ENCODE measurements at places on chromosomes 12 and 14.

DNA sequence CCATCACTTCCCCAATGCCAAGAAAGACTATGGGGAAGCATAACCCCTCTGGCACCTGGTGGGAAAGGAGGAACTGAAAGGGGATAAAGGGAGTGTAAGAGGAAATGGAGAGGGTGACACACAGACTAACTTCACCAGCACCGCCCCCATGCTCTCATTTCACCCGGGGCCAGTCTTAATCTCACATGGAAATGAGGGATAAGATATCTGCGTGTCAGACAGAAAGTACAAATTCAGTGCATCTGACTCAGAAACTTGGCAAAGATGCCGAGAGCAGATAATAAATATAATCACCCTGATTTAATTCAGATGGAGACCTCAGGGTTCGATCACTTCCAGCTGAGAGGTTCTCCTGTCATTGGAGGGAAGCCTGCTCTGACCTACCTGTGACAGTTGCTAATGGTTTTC, 191.6 kb downstream of the DUSP6 start:
- peak; percentile 8 for DNase-seq

DNA sequence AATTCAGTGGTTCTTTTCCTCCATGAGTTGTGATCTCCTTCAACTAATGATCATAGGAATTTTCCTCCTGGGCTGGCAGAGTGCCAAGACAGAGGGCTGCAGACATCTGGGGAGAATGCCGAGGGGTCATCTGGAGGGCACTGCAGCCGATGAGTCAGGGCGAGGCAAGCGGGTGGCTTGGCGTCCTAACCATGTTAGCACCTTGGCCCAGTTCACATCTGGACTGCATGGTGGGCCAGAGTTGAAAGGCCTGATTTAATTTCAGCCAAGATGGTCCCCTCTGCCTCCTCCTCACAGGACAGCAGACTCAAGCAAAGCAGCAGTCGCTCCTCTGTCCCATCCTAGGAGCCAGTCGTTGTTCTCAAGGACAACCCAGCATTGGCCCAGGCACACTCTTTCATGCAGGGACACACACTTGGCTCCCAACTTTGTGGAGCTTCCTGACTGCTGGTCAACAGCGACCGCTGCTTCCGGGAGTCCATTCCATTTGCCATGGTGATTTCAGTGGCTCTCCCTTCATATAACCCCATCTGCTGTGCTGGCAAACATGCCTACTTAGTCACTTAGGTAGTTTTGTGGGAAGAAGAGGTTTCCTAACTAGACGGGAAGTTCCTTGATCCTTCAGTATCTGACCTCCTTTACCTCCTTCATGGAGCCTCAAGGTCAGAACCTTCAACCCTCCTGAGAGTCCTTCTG, 161.8 kb downstream of the TTC8 start:
- DNase-seq: no peak

- no peak for DNase-seq
These were observed 32.4 kb downstream of the PLXNC1 start for GRCh38 chr12:94180558-94181296.

DNA sequence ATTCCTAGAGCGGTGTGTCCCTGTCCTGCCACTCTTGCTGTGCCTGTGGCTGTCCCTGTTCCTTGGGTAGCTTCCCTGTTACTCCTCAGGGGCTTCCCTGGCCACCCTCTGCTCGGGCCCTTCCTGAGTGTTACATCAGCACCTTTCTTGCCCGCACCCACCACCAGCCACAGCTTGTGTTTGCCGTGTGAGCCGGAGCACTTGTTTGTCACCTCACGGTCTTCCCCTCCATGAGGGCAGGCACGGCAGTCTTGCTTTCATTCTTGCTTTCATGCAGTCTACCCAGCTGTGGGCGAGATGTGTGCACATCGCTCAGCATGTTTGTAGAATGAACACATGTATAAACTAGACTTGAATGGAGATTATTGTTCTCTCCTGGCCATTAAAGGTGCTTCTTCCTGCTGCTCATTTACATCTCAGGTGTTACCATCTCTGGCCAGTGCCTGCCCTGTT, 42.0 kb downstream of the TRAF3 start:
- DNase-seq: peak; percentile 63

DNA sequence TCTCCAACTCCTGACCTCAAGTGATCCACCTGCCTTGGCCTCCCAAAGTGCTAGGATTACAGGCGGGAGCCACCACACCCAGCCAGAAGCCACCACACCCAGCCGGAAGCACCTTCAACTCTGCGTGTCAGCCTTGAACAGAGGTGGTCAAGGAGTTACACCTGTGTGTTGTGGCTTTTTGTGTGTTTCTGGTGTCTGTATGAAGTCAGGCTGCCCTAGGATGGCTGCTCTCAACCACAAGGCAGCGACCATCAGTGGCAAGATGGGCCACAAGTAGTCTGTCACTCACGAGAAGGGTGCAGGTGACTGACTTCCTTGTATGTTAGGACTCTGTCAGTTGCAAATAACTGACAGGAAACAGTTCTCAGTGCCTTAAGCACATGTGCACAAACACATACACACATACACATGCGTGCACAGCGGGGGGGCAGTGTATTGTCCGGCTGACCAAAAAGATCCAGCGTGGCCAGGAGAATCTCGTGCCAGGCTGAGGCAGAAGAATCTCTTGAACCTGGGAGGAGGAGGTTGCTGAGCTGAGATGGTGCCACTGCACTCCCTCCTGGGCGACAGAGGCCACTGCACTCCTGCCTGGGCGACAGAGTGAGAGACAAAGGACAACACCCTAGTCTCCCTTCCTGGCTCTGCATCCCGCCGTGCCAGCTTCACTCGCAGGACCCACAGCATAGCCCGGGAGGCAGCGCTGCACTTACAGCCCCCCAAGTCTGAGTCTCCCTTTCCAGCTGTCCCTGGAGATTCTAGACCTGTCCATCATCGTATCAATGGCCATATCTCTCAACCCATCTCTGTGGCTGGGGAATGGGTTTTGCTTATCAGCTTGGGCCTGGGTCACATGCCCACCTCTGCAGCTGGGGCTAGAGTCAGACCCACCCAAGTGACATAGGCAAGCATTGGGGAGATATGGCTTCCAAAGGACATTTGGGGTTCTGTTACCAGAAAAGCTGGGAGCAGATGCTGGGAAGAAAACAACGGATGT, 13.7 kb downstream of the P2RX4 start:
- DNase-seq: no peak

DNA sequence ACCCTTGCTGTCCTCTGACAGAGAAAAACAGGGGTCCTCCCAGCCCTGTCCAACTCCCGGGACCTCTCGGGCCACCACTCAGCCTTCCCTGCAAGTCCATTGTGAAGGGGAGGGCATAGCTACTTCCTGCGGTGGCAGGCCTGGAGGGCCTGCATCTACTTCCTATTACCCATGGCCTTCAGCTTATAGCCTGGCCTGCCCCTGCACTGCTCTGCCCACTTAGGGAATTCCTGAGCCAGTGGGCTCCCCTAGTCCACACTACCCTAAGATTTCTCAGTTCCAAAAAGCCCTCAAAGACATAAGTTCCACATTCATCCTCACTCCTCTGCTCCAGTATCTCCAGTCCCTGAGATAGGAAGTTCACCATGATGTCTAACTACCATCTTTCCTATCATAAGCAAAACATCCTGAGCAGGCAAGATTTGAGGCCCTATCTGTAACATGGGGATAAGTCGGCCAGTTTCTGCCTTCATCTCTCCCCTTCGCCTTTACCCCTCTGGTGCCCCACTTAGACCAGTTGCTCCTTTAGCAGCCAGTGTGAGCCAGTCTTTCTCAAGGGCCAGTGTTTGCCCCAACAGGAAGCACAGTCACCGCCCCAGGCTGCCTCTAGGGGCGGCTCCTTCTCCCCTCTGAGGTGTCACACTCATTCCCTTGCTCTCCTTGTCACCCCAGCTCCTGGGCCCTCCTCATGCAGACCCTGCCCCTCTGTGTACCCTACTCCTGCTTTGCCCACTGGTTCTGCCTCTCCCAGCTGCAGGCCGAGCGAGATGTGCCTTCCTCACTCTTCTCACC, 10.9 kb downstream of the HDAC7 start:
- DNase-seq: no peak

DNA sequence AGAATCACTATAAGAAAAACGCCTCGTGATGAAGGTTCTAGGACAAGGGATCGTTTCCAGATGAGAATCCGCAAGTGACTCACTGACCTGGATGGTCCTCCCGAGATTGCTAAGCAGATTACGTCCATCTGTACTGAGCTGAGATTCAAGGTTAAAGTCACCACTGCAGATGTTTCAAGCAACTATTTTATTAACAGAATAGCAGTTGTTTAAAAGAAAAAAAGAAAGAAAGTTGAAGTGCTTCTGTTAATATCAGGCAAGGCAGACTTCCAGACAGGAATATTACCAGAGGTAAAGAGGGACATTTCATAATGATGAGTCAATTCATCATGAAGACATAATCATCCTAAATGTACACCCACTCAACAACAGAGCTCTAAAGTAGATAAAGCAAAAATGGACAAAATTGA, 17.9 kb downstream of the PXN start:
- DNase-seq: no peak

- no peak for DNase-seq
These were observed 46.7 kb downstream of the WBP11 start for GRCh38 chr12:14756334-14757143.

DNA sequence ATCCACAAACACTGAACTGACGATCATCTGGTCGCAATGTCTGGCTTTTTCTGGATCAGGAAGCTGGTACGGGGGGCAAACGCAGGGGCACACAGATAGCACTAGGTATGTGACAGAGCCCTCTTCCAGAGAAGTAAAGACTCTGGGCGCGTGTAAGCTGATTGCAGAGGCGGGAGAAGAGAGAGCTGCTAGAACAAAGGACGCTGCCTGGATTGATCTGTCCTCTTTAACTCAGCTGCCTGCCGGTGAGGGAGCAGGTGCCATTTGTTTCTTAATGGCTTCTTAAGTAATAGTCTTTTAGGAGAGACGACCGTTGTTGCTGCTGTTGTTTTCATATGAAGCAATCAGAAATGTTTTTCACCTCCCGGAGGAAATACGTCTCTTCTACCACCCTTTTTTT, 77.3 kb downstream of the GLT1D1 start:
- no peak for DNase-seq
